Mammary epithelial cell (primary cell): ENCODE measurements at places on chromosomes 7 and 10.

DNA sequence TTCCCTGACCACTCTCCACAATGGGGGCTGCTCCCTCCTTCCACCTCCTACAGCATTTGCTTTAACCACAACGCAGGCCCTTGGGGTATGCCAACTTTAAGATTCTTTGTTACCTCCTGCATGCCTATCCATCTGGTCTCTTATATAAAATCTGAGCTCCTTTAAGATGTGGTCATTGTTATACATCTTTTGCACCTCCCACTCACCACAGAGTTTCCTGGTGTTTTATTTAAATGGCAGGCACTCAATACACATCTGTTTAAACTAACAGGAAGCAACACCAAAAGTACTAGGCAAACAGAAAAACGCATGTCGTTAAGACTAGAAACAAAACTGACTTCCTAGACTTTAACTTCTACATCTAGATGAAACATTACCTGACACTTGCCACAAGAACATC lies 36.3 kb downstream of the SLC25A13 start:
- DNase-seq = no peak

DNA sequence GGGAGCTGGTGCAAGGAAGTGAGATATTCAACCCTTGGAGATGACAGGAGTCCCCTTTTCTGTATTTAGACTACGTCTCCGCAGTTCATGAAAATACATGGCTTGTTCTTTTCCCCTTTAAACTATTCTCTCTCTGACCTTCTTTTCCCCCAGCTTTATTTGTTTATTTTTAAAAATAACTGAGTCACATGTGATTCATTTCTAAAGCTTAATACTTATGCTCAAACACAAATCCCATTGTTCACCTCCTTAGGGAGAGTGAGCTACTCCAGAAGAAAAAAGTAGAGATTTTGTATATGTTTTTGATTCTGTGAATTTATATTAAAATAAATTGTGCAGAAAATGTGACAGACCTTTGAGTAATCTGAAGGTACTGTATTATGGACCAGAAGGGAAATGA lies 35.9 kb upstream of the FZD1 start:
- peak; percentile 19 for DNase-seq

DNA sequence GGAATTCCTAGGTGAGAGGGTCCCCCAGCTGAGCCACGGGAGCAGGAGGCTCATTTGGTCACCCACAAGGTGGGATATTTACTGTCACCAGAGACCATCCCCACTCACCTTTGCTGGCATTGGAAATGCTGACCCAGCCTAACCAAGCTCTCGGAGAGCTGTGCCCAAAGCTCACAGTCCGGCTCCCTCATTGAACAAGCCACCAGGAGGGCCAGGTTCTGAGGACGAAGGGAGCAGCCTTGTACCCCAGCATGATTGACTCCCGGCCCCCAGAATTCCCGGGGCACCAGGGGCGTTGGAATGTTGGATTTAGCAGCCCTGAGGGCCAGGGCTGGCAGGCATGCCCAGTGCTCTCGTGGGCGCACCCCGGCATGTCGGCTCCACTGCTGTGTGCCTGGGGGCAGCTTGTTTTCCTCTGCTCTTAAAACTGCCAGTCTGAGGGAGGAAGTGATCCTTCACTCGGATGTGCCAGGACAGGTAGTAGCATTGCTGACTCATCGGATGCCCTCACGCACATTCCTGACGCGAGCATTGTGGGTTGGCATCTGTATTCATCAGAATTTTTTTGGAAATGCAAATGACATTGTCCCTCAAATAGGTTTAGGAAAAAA lies 23.3 kb downstream of the CLIP2 start:
- DNase-seq = peak; percentile 96

DNA sequence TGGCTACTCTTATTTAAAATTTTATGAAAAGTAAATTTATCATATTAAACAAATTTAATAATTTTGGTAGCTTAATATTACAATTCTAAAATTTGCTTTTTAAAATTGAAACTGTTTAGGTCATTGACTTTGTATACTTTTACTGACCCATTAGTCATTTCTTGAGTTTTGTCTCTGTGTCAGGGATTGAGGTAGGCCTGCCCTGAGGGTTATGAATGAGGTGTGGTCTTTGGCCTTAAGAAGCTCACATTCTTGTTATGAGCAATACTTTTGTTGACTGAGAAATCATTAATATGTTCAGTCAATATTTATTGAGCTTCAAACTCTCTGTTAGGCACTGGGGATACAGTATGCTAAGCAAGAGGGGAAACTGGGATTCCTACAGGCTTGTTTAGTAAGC lies 47.0 kb upstream of the RPA3 start:
- DNase-seq = peak; percentile 68

DNA sequence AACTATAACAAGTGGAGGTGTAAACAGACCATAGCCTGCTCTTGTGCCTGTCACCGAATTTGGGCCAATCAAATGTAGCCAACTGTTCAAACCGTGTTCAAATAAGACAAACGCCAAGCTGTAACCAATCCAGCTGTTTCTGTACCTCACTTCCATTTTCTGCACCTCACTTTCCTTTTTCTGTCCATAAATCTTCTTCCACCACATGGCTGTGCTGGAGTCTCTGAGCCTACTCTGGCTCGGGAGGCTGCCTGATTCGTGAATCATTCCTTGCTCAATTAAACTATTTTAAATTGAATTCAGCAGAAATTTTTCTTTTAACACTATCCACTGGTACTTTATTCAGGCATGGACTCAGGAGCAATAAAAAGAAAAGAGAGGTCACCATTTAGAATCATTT lies 29.9 kb upstream of the COL1A2 start:
- no peak for DNase-seq

- no peak for DNase-seq
Measured at GRCh38 chr7:84261509-84261908, 66.9 kb upstream of the SEMA3A start.

DNA sequence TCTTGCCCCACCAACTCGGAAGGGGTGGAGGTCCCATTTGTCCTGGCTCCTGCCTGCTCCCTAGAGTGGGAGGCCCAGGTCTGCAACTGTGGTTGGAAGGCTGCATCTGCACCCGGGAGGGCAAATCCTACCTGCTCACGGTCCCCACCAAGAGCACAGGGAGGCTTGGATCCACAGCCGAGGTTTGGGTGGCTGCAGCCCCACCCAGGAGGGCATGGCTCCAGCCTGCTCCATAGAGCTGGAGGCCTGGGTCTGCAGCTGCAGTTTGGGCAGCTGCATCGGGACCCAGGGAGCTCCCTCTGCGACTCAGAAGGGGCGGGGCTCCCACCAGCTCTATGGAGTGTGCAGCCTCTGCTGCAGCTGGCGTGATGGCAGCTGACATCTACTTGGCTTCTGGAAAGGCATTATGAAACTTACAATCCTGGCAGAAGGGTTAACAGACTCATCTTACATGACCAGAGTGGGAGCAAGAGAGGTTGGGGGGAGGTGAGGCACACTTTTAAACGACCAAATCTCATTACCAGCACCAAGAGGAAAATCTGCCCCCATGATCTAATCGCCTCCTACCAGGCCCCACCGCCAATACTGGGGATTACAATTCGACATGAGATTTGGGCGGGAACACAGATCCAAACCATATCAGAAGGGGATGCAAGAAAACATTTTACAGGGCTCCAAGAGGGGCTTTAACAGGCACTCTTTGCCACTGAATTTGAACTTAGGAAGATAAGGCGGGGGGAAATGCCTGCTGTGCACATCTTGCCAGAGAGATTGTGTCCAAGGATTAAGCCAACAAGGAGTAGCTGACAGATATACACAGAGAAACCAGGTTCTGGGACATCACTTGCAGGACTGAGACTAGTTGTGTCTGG lies 8.2 kb upstream of the BLVRA start:
- no peak for DNase-seq

GRCh38 chr7:2107386-2108070 lies 125.2 kb downstream of the MAD1L1 start:
- no peak for DNase-seq

DNA sequence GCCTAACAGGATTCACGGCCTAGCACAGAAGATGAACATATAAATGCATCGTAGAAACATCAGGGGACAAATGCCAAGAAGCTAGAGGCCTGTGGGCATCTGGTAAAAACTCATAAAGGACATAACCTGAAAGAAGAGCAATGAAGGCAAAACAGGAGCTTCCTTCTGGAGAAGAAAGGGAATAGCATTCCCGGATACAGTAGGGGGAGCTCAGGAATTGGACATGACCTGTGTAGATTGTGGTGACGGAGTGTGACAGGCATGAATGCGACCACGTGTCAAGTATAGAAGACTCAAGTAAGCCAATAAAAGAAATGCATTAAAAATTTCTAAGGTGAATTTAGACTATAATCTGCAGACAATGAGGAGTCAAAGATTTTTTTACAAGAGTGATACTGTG lies 270.1 kb downstream of the AGMO start:
- no peak for DNase-seq

GRCh38 chr10:49369216-49370162 lies 26.4 kb downstream of the DRGX start:
- no peak for DNase-seq
